ENCODE measurements at places on chromosomes 1 and 21. TPM values are rescaled to one million over a fixed set of nuclear protein-coding genes. Genes with fewer than 3 reads are reported as not detected.

CFAP141 gene
- total RNA-seq: not detected

ITLN2 gene
- not detected for total RNA-seq

CLCA4 gene
- total RNA-seq: not detected

DNAH14 gene
- total RNA-seq: 34.0 TPM

RIPPLY3 gene
- not detected for total RNA-seq

PDZK1 gene
- total RNA-seq: 0.50 TPM

CACNA1S gene
- not detected for total RNA-seq

PLPPR5 gene
- total RNA-seq: 0.89 TPM

PTCH2 gene
- 0.22 TPM for total RNA-seq

GLIS1 gene
- total RNA-seq: 0.22 TPM

KIF14 gene
- 8.5 TPM for total RNA-seq

PCBP3 gene
- 4.2 TPM for total RNA-seq

S100A7A gene
- not detected for total RNA-seq

ABCA4 gene
- total RNA-seq: 0.12 TPM

LCE6A gene
- total RNA-seq: not detected

TP73 gene
- under 0.01 TPM for total RNA-seq

DENND2C gene
- total RNA-seq: 1.6 TPM

UMODL1 gene
- 0.12 TPM for total RNA-seq

BSND gene
- total RNA-seq: not detected

LYPD8 gene
- not detected for total RNA-seq

ESPN gene
- total RNA-seq: 0.62 TPM

ESRRG gene
- total RNA-seq: 0.12 TPM

HAO2 gene
- total RNA-seq: not detected

FCRL6 gene
- not detected for total RNA-seq

OR2AK2 gene
- 0.25 TPM for total RNA-seq

FOXD2 gene
- 0.22 TPM for total RNA-seq

OMA1 gene
- 30.4 TPM for total RNA-seq

MMEL1 gene
- 0.22 TPM for total RNA-seq

LAPTM5 gene
- total RNA-seq: not detected

OR2T29 gene
- total RNA-seq: not detected

PCP4 gene
- not detected for total RNA-seq

EFNA3 gene
- 0.50 TPM for total RNA-seq

PTPRU gene
- 19.1 TPM for total RNA-seq

SH2D2A gene
- 0.25 TPM for total RNA-seq

C1orf185 gene
- total RNA-seq: not detected

SLC9C2 gene
- total RNA-seq: not detected

TRIM46 gene
- 3.9 TPM for total RNA-seq

NCF2 gene
- 0.11 TPM for total RNA-seq
